ENCODE measurements at places on chromosomes 4 and X.

DNA sequence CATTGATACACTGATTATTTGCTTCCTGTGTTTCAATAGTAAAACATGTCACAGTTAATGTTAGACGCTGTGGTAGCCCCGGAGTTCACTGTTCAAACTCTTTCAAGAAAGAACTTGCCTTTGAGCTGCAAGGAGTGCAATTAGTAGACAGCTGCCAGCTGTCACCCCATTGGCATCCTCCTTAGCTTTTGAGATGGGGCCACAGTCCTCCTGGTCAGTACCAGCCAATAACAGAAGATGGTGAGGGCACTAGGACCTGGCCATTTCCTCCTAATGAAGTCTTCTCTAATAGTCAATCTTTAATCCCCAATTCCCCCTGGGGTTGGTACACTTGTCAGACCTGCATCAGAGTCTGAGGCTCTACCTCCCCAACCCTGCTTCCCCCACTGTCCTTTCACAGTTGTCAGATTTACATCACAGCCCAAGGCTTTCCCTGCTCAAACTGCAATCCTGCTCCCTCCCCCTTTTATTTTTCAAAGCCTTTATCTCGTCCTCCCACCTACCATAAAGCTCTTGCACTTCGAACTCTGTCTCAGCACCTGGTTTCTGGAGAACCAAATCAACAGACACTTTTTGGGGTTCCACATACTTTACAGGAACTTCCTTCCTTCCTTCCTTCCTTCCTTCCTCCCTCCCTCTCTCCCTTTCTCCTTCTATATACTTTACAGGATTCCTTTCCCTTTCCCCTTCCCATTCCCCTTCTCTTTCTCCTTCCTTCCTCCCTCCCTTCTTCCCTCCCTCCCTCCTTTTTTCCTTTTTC, 182.0 kb downstream of the RASL11B start:
- DNase-seq: no peak

DNA sequence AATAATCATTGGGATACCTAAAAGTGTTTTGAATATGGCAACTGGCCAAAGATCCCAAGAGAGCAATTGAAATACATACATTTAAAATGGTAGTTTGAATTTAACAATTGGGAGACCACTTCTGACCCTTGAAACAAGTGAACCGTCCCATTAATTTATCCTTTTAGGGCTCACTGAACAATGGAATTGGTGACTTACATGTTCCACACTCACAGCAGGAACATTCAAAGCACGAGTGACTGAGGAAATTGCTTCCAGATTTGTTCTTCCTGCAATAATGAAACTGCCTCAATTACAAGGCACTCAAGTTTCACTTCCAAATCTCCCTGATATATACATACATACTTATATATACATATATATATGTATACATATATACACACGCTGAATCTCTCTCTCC, 20.6 kb downstream of the SLC39A8 start:
- no peak for DNase-seq

GRCh38 chr4:54767376-54767775, 109.6 kb downstream of the KIT start:
- no peak for DNase-seq

GRCh38 chr4:153645183-153645582, 38.9 kb upstream of the TLR2 start:
- DNase-seq: no peak

GRCh38 chr4:139015948-139016471, 429 bp downstream of the NOCT start:
- DNase-seq: no peak

DNA sequence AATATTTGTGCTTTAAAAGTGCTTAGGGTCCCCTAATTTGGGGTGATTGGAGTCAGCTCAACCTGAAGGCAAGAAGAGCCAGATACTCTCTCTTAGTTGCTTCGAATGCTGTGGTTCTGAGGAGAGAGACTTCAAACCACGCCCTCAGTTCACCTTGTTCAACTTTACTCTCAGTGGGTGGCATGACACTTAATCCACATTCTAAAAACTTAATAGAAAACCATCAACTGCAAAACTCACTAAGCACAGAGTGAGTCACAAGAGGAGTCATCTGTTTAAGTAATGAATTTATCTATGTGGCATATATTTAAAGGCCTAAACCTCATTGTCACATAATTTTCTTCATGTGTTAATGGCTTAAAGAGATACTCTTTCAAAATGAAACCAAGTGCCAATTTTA, 99.5 kb upstream of the SLC4A4 start:
- DNase-seq: no peak

DNA sequence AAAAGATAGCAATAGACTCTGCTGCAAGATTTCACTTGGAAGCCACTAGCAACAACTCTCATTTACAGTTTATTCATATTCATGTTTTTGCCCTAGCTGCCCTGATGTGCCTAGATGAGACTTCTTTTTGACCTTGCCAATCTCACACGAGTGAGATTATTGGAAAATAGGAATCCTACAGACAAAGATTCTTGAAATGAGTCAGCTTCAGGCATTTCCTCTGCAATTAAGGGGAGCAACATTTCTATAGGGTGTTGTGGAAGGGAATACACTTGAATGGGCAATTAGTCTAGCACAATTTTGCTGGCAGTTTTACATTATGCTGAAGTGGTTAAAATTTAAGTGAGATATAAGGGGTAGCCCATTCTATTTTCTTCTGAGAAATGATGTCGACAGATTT, 217.0 kb upstream of the FAT4 start:
- no peak for DNase-seq
